ENCODE measurements at places on chromosomes 11 and 22. TPM values are rescaled to one million over a fixed set of nuclear protein-coding genes. Genes with fewer than 3 reads are reported as not detected.

DNA sequence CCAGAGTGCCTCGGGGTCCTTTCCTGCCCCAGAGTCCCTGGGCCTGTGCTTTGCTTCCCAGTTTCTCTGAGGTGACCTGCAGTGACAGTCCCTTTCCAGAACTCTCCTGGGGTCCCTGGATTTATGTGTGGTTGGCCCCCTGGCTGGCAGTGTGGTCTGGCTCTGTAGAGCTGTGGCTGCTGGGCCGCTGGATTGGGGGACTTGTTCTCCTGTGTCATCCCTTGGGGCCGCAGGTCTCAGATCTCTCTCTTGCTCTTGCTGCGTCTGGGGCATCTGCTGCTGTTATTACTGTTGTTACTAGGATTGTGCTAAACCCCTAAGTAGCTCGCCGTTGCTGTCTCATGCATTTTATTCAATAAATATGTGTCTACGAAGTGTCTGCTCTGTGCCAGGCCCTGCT lies 31.9 kb downstream of the FAM83F start:
- no peak overlapping the region for H3K4me3 ChIP-seq
- H3K4me1 ChIP-seq = no peaks in the 10 kb centered on the region
- H3K36me3 ChIP-seq = peaks cover 3% of the 10 kb centered on the region

The SLC22A8 gene
- total RNA-seq = not detected

DNA sequence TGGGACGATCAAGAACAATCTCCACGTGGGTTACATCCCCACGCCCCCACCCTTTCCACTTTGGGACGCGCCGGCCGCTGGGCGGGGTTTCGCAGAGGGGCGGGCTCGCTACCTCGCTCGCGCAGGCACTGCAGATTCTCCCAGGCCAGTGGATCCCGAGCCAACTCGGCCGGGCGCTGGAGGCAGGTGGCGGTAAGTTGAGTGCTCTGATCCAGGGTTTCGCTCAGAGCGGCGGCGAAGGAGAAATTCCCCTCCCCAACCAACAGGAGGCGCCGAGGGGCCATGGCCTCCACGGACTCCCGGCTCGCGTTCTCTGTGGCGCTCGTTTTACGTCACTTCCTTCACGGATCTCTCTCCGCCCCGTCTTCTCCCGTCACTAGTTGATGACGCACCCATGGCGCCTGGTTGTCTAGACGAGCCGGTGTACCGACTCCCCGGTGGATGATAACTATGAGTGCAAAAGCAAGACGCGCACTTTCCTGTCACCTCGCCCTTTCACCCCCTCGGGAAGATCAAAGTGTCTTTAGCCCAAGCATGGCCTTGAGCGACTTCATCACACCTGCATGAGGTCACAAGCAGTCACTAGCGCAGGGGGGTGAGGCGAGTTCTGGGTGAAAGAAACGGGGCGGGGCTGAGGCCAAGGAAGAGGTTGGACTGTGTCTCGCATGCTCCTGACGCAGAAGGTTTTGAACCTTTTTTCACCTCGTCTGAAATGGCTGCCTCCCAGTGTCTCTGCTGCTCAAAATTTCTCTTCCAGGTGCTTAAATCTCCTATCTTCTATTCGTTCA lies at the start of the genes CFAP68 and FDXACB1:
CFAP68 (plus strand) TSS at position 693 of the 788 bp plus-strand sequence; CDS start at position 713, 20 bp downstream.
FDXACB1 (minus strand) TSS at position 317 of the 788 bp plus-strand sequence; CDS start at position 284, 33 bp downstream.
- no peaks in the 10 kb centered on the region for H3K27me3 ChIP-seq
- DNase-seq = peak; percentile 98
- H3K4me3 ChIP-seq = peak within 1 kb of the TSS; percentile 91
- H3K4me1 ChIP-seq = peaks cover 3% of the 10 kb centered on the region
- peaks cover 9% of the 10 kb centered on the region for H3K36me3 ChIP-seq

DNA sequence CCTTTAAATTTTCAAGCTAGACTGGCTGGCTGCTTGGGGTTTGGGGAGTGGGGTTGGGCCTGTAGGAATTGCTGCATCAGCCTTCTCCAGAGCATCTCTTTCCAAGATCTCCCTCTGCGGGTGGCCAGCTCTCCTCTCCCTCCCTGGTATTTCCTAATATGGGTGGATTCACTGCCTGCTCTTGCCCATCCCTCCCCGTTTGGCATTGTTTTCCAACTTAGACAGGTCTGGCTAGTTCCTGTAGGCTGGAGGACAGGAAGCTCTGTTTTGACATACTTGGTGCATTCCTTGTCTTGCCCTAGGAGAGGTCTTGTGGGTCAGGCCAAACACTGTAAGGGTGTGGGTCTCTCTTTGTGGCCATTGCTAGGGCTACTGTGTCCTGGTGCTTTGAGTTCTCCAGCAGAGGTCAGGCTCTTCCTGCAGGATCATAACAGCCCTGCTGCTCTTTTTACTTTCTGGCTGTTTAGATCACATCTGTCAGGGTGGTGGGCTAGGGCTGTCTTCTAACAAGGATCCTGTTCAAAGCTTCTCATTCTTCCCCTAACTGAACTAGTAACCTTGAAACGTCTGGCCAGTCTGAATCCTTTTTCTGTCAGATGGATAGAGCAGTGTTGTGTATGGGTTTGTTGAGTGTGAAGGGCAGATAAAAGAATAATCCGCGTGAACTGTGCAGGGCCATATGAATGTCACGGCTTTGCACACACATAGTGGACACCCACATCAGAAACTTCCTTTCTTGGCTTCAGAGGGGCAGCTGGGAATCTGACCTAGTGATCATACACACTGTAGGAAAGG lies 18.3 kb upstream of the MICALL1 start:
- peaks cover 19% of the 10 kb centered on the region for H3K36me3 ChIP-seq
- H3K27ac ChIP-seq = no peak overlapping the region
- H3K4me1 ChIP-seq = peaks cover 4% of the 10 kb centered on the region
- DNase-seq = no peak
- no peak overlapping the region for H3K4me3 ChIP-seq

DNA sequence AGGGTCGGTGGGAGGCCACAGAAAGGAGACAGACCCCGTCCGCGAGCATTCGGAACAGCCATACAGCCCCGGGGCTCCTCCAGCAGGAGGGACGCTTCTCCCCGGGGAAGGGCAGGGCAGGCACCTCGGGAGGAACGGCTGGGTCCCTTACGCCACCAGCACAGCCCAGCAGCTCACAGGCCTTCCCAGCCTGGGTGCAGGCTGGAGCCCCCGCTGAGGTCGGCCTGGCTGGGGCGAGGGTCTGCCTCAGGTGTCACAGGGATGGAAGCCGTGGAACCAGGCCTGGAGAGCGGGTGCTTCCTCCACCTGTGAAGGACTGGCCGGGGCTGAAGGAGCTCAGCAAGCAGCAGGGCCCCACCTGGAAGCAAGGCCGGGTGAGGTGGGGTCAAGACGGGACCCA lies 732.3 kb downstream of the BRD1 start:
- no peaks in the 10 kb centered on the region for H3K36me3 ChIP-seq
- no peaks in the 10 kb centered on the region for H3K27me3 ChIP-seq
- no peak overlapping the region for H3K27ac ChIP-seq
- H3K4me1 ChIP-seq = peaks cover 8% of the 10 kb centered on the region

DNA sequence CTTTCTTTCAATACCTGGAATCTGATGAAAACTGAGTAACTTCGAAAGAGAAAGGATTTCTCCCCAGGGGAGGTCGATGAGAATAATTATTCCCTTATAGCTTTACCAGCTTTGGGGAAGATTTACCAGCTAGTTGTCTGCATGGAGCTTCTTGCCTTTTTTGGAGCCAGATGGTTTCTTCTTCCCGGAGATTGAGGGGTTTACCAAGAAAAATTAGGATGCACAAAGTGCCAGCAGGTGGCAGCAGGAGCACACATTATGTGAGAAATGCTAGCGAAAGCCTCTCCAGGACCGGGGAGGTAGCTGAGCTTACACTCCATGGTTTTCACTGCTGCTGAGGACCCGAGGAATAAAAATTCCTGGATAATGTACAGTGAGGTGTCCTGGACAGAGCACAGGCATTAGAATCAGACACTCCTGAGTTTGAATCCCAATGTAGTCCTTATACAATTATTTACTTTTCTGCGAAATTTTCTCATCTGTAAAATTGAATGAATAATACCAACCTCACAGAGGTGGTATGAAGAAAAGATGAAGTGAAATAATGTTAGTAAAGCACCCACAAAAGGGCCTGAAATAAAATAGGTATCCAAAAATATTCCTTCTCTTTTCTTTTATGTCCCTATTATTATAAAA lies 46.0 kb upstream of the PARVA start:
- no peaks in the 10 kb centered on the region for H3K4me1 ChIP-seq
- DNase-seq = peak; percentile 72
- no peak overlapping the region for H3K4me3 ChIP-seq
- no peaks in the 10 kb centered on the region for H3K36me3 ChIP-seq
- H3K27me3 ChIP-seq = no peaks in the 10 kb centered on the region

DNA sequence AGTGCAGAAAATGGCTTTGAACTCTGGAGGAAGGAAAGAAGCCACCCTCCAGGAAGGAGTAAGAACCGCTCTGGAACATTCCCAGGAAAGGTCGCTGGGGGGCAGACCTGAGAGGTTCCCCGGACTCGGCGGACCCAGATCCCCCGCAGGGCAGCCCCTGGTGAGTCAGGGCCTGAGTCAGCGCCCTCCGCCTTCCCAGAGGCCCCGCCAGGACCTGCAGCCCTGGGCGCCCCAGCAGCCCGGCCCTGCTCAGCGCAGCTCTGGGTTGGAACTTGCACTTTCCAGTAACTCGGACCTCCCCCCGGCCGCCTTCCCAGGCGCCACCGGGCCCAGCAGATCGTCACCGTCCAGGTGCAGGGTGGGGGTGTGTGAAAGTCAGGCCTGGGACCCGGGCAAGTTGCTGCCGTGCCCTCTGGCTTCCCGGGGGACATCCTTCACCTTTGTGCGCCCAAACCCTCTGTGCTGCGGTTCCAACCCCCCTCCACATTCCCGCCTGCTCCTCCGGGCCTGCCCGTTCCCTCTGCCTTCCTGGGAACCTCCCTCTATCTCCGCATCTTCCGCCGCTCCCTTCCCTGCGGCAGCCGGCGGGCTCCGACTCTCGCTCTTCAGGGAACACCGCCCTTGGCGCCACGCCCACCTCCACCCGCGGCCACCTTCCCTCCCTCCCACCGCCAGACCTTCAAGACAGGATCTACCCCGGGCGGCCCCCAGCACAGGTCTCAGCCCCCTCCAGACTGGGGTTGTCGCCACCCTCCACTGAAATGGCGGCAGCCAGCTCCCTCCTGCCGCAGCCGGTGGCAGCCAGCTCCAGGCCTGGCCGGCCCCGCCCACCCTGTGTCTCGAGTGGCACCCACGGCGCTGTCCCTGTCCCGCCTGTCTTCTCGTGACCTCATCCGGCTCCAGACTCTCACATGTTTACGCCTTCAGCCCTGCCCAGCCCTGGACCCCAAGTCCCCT lies 36.8 kb upstream of the WNT7B start:
- peak; percentile 89 for DNase-seq
- H3K36me3 ChIP-seq = no peaks in the 10 kb centered on the region
- peak overlapping the region; percentile 73 for H3K4me3 ChIP-seq

Data from HCT116 (cell line).